Heart right ventricle (tissue), 16 donors: ENCODE measurements at places on chromosomes 2 and 18.

DNA sequence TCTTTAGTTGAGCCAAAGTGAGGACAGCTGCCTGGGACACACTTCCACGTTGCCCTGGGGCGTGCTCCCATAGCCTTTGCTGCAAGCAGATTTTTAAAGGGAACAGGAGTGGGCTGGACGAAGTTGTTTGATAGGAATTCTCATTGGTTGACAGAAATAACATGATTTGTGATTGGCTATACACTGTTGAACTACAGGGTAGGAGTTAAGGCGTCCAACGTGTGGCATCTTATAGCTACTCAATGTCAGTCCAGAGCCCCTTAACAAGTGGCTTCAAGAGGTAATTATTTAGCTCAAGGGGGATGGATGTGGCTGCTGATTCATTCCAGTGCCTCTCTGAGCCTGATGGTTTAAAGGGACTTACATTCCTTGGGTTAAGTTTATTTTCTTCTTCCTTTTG, 65.5 kb downstream of the ACAA2 start:
- no peak overlapping the region for H3K4me3 ChIP-seq
- no peaks in the 10 kb centered on the region for H3K36me3 ChIP-seq
- no peak overlapping the region for H3K27ac ChIP-seq
- DNase-seq, result no peak
- no peaks in the 10 kb centered on the region for H3K4me1 ChIP-seq
- H3K27me3 ChIP-seq, result peaks cover 12% of the 10 kb centered on the region

DNA sequence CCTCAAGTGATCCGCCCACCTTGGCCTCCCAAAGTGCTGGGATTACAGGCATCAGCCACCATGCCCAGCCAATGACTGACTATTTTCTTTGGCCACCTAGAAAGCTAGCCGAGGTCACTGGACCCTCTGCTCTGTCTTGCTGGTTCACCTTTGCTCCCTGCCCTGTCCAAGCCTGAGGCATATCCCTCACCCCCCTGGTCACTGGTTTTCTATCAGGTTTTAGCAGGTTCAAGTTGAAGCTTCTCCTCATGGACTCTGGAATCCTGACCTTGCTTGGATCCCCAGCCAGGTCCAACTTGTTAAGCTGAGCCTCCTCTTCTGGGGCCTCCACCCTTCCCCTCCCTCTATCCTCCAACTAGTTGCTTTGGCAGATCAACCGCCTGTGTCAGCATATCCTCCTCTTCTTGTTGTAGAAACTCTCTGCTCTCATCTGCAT, 33.4 kb downstream of the PAX8 start:
- no peak overlapping the region for H3K27ac ChIP-seq
- peaks cover 16% of the 10 kb centered on the region for H3K4me1 ChIP-seq
- DNase-seq, result no peak
- H3K4me3 ChIP-seq, result no peak overlapping the region
- no peaks in the 10 kb centered on the region for H3K36me3 ChIP-seq

DNA sequence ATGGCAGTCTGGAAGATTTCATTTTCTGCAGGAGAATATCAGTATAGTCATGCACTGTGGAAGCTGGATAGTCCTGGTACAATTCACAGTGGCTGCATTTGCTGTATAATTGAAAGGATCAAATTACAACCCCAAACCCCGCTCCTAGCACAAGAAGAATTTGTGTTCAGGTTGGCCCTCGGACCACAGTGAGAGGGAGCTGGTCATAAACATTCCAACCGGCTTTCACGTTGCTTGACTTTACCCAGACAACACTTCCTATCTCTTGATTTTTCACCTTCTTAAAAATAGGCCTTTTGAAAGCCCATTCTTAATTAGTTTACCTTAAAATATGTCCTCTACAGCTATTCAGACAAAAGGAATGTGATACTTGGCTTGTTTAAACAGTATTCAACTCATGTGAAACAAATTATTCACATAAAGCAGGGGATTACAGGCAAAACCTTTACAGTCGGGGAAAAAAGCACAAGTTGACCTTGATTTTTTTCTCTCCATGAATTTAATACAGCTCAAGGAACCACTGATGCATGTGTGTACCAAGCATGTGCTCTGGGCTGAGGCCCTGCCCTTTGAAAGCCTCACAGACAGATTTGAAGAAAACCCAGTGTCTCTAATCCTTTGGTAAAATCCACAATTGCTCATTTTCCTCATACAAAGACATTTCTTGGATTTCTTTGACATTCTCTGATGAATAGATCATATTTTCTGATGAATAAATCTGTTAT, 143.0 kb upstream of the SOX11 start:
- no peaks in the 10 kb centered on the region for H3K36me3 ChIP-seq
- no peaks in the 10 kb centered on the region for H3K4me1 ChIP-seq
- no peak overlapping the region for H3K4me3 ChIP-seq
- DNase-seq, result no peak
- no peak overlapping the region for H3K27ac ChIP-seq
- no peaks in the 10 kb centered on the region for H3K27me3 ChIP-seq

DNA sequence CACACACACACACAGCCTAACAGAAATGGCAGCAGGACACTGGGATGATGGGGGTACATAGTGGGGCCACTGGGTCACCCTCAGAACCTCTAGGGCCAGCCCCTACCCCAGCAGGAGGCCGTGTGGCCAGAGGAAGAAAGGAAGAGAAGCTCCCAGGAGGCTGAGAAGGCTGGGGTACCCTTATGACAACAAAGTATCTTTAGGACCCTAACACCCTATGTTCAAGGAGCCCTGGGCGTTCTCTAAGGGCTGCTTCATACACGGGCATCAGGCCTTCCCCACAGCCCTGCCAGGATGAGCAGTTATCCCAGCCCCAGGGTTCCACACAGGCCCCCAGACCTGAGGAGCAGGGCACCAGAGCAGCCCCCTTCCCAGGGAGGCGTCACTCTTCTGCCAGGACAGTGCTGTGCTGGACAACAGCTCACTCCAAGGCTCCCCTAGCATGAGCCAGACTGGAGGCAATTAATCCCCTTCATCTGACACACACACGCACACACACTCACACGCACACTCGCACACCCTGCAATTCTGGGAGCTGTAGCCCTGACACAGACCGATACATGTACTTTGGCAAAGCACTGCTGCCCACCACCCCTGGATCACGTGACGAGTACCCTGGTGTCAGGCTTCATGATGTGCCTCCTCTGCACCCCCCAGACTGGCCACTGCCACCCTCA, 163.6 kb downstream of the TNS1 start:
- no peaks in the 10 kb centered on the region for H3K27me3 ChIP-seq
- H3K36me3 ChIP-seq, result peaks cover 69% of the 10 kb centered on the region
- no peak overlapping the region for H3K4me3 ChIP-seq
- DNase-seq, result no peak

- no peak for DNase-seq
- H3K4me1 ChIP-seq, result no peaks in the 10 kb centered on the region
- H3K27ac ChIP-seq, result no peak overlapping the region
- no peak overlapping the region for H3K4me3 ChIP-seq
- no peaks in the 10 kb centered on the region for H3K27me3 ChIP-seq
These were observed 24.7 kb upstream of the CELF4 start for GRCh38 chr18:37590346-37590745.

DNA sequence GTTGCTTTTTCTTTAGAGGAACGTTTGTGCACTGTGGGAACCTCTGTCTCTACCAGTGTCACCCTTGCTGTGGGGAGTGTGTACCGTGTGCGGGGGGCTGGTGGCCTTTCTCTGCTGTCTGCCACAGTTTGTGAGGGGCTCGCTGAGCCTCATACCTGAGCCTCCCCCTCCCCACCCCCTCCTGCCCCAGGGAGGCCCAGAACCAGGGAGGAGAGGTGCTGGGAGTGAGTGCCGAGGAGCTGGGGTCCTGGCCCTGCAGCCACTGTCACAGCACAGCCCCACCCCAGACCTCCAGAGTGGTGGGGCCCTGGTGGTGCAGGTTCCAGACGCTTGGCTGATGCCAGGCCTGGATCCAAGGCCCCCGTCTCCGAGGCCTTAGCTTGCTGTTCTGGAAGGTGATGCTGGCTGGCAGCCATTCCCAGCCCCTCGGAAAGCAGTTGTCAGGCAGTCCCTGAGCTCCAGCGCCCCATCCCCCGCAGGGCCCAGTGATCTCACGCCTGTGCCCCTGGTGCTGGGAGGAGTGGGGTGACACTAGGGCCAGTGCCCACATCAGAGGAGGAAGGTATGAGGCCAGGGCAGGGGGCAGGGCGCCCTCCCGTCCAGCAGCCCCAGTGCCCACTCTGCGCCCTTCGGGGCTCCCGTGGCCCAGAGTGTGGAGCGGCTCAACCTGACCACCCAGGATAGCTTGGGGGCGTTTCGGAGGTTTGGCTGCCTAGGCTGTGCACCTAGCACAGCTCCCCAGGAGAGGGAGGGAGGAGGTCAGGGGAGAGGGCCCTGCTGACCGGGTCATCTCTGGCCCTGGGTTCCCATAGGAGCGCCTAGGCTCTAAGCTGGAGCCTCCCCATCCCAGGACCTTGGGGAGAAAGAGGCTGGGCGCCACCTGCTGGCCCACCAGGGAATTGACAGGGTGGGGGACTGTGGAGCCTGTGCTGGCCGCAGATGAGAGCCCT, 53.0 kb upstream of the ALPP start:
- peaks cover 7% of the 10 kb centered on the region for H3K4me1 ChIP-seq
- H3K4me3 ChIP-seq, result no peak overlapping the region
- peak; percentile 47 for DNase-seq
- H3K27me3 ChIP-seq, result no peaks in the 10 kb centered on the region
- no peaks in the 10 kb centered on the region for H3K36me3 ChIP-seq
